ENCODE measurements at places on chromosomes 12 and 14.

- DNase-seq, result no peak
Observed at GRCh38 chr12:20274008-20274407, 94.3 kb upstream of the PDE3A start.

GRCh38 chr12:72234886-72235285, 37.3 kb upstream of the TRHDE start:
- no peak for DNase-seq

DNA sequence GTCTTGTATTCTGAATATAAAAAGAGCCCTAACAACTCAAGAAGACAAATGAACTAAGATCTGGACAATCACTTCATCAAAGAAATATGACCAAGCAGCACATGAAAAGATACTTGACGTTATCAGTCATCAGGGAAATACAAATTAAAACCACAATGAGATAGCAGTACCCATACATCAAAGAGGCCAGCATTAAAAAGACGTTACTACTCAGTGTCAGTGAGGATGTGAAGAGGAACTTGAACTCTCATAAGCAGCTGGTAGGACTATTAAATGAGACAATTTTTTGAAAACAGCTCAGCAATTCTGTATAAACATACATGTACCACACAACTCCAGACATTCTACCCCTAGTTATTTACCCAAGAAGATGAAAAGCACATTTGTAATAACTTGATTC, 55.9 kb downstream of the FERMT2 start:
- DNase-seq, result no peak

- DNase-seq, result no peak
Observed at GRCh38 chr12:124764870-124765580, 98.6 kb downstream of the SCARB1 start.

DNA sequence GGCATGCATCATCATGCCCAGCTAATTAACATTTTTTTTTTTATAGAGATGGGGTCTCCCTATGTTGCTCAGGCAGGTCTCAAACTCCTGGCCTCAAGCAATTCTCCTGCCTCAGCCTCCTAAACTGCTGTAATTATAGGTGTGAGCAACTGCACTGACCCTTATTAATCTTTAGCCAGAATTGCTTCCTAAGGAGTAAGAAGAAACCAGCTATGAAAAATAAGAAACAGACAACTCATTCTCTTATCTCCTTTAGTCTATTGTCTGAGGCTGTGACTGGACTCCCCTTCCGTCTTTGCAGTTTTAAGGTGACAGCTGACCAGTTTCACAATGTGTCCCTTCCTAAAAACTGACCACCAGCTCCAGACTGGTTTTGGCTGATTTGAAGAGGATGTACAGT, 52.4 kb downstream of the EMP1 start:
- no peak for DNase-seq

DNA sequence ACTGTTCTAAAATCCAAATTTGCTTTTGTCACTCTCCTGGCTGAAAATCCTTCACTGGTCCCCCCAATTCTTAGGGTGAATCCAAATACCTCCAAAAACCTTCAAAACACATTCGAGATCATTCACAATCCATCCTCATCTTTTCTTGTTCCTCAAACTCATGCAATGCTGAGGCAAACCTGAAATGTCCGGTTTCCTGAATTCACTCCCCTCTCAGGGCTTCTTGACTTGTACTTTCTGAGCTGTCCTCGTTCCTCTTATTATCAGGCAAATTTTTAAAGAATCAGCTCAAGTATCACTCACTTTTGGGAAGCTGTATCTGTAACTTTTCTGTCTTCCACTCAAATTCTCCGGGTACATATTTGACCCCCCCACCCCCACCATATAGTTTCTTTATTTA, 84.9 kb upstream of the DUSP6 start:
- DNase-seq, result no peak

- no peak for DNase-seq
Observed at GRCh38 chr14:100281286-100282082, 24.8 kb downstream of the SLC25A29 start.

DNA sequence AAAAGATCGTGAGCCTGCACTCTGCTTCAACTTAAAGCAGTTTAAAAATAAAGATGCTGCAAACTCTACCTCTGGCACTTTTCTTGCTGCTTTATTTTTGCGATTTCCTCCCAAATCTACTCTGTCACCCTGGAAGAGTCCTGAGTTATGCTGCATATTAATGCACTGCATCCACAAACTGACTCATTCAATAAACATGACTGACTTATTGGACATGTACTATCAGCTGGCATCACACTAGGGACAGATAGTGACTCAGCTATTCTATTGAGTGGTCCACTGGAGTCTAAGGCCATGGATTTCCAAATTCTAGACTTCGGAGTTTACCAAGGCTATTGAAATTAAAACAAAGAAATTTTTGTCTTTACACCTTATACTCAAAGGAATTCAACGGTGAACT, 90.7 kb upstream of the PTPRR start:
- DNase-seq, result no peak

DNA sequence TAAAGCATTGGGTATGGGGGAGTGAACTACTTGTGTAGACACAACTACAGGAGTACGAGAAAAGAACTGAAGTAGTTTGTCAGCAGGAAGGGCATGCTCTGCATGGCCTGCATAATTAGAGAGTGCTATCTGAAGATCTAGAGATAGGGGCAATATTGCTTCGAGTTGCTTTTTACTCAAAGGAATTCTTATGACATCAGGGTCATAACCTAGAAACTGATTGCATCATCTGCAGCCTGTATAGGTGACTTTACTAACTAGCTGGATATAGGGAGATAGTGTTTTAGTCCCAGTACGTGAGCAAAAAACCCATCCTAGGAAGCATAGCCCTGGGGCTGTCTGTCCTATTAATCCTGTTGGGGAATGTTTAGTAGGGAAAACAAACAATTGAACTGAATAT, 39.8 kb downstream of the TMTC3 start:
- DNase-seq, result no peak

DNA sequence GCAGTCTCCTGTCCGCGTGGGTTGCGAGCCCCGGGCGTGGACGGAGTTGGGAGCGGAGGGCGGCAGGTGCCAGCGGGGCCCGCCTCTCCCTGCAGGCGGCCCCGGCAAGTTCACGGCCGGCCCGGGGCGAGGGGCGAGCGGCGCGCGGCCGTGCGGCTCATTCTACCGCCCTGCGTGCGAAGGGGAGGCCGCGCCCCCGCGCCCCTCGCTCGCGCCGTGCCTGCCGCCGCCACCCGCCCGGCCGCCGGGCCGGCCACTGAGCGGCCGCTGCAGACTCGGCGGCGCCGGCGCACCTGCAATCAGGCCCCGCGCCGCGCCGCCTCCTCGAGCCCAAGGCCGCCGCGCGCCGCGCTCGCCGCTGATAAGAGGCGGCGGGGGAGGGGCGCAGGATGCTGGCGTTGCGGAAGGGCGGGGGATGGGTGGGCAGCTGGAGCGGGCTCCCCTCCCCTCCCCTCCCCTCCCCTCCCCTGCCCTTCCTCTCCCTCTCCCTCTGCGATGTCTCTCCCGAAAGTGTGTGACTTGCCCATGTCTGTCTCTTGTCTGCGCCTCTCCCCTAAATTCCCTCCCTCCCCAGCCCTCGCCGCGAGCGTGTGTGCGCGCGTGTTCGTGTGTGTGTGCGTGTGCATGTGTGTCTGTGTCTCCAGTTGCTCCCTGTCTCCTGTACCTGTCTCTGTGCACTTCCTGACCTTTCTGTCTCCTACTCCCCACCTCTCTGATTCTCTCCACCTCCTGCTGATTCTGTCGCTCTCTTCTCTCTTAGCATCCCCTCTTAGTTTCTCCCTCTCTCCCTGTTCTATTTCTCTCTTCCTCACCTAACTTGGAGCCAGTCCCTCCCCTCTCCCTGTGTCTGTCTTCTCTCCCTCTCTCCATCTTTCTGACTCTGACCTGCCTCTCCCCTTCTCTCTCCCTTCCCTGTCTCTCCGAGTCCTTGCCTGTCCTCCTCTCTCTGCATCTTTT, 768.1 kb upstream of the TBX3 start:
- no peak for DNase-seq

GRCh38 chr12:24554612-24555295, 394.1 kb downstream of the BCAT1 start:
- no peak for DNase-seq

GRCh38 chr12:52370926-52371608, 3.8 kb upstream of the KRT85 start:
- DNase-seq, result no peak

DNA sequence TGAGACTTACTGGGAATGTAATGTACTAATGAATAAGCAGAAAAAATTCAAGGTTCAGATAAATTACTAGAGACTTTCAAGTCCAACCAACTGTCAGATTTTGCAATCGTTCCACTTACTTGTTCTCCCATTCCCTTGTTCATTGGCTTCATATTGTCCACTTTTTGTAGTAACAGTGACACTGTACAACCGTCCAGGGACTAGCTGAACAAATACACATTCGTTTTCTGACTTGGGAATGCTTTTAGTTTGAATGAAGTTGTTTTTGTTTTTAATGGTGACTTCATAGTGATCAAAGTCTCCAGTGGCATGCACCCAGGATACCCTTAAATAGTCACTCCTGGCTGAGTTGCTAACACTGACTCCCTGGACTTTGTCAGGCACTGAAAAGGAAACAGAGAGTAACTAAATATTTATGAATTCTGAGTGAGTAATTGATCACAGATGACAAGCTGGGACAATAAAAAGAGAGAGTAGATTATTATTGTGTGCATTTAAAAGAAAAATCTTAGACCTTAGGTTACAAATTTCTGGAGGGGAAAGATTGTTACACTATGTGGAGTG, 65.4 kb downstream of the PTPRB start:
- DNase-seq, result no peak

GRCh38 chr12:88299567-88300101, 157.5 kb downstream of the TMTC3 start:
- no peak for DNase-seq

GRCh38 chr12:6810758-6811157, 10.9 kb upstream of the GPR162 start:
- no peak for DNase-seq

DNA sequence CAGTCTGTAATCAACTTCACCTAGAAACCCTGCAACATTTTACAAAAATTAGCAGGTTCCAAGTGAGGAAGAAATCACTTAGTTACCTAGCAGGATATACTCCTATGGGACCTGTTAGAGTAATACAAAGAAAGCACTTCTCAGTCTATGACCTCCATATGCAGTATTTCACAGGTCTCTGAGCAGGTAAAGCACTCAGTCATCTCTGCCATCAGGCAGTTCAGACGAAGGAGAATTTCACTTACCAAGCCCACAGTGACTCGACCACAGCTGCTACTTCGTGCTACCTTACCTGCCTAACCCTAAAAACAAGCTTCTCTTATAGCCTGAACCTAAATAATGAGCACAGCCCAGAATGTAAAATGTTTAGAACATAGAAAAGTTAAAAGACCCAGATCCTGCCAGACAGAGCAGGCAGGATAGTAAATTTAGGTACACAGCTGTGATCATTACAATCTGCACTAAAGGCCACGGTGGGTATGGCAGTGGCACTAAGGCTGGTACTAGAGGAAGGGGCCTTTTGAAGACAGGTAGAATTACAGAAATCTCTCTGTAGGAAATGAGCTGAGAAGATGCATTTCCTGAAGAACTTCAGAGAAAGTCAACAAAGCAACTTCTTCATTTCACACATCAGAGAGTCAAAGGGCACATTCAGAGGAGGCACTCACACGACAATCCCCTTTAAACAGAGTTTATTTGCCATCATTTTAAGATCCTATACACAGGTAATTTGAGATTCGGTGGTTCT, 35.7 kb downstream of the DCAF5 start:
- no peak for DNase-seq

GRCh38 chr14:57835766-57836165, 30.1 kb downstream of the SLC35F4 start:
- no peak for DNase-seq

- DNase-seq, result no peak
Observed at GRCh38 chr14:64614166-64614565, 64.4 kb downstream of the PPP1R36 start.

- no peak for DNase-seq
Observed at GRCh38 chr14:89955022-89955744, 544 bp upstream of the TDP1 start.

GRCh38 chr12:12800406-12801180, 12.6 kb upstream of the DDX47 start:
- no peak for DNase-seq

DNA sequence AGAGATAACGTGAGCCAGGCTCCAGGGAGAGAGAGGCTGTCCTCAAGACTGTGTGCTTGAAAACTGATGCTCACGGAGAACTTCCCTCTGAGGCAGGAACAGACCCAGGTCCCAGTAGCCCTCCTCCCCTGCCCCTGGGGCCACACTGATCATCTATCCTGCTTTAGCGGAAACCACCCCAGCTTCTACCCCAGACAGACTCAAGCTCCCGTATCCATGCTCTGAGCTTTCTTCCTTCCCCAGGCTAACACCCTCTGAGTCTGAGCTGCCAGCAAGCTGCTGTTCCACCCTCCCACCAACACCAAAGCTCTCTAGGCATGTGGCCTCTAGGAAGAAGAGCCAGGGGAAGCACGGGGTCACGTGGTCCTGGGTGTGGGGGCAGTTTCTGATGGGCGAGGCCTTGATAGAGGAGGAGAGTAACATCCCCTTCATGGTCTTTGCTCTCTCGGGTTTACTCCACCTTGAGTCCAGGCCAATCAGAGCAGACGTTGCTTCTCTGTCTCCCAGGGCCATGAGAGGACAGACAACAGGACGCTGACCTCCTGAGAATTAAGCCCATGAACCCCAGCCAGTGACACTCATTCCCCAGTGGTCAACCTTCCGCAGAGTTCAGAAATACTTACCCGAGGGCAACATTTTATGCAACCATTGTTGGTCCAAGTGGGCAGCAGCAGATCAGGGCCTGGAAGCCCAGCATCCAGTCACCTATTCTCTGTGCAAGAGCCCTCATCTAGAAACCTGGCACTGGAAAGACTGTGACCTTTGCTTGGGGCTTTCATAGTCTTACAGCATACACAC, 1.4 kb downstream of the PCK2 start:
- no peak for DNase-seq

DNA sequence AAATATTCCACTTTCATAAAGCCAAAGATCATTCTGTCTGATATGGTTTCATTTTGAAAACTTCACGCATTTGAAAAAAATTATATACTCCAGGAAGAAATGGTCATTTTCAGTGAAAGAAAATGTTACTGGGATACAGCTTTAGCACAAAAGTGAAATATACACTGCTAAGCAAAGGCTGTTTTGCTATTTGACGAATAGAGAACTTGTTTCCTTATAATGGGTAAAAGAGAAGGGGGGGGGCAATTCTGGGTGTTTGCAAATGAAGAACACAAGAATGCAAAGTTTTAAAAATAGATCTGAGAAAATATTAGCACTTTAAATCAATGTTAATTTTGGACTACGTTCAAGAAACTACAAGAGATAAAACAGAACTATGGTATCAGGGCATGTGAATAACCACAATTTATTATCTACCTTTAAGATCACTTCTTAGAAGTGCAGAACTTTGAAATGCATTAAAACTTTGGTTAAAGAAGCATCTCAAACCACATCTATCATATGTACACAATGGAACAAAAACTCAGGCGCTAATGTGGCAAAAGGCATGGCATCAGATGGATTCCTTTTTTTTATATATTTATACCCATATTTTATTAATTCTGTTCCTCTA, 51.1 kb downstream of the EFCAB11 start:
- DNase-seq, result no peak

GRCh38 chr12:51323966-51324895, at the start of gene BIN2:
BIN2 (minus strand) TSS chr12:51324174; CDS start chr12:51324102, 72 bp downstream.
- DNase-seq, result peak; percentile 28

GRCh38 chr14:89983375-89983774, 27.6 kb downstream of the TDP1 start:
- DNase-seq, result no peak

GRCh38 chr14:103638594-103638993, 9.6 kb downstream of the KLC1 start:
- DNase-seq, result no peak

GRCh38 chr12:108381787-108382436, 42.8 kb upstream of the CMKLR1 start:
- DNase-seq, result no peak

All from stimulated activated CD4-positive, alpha-beta T cell treated with anti-CD3 and anti-CD28 coated beads, Interleukin-1b, Interleukin-23, amount 100 ng/mL, for 1 hour (primary cell).